Stimulated activated CD8-positive, alpha-beta memory T cell treated with anti-CD3 and anti-CD28 coated beads, Interleukin-12 subunit alpha, Interleukin-12 subunit beta, amount 100 ng/mL, for 4 hours (primary cell): ENCODE measurements at places on chromosomes 4 and X.

GRCh38 chrX:25810202-25810601 is 327.9 kb upstream of the MAGEB18 start:
- no peak for DNase-seq

GRCh38 chrX:109374262-109374960 is 107.5 kb downstream of the GUCY2F start:
- no peak for DNase-seq

DNA sequence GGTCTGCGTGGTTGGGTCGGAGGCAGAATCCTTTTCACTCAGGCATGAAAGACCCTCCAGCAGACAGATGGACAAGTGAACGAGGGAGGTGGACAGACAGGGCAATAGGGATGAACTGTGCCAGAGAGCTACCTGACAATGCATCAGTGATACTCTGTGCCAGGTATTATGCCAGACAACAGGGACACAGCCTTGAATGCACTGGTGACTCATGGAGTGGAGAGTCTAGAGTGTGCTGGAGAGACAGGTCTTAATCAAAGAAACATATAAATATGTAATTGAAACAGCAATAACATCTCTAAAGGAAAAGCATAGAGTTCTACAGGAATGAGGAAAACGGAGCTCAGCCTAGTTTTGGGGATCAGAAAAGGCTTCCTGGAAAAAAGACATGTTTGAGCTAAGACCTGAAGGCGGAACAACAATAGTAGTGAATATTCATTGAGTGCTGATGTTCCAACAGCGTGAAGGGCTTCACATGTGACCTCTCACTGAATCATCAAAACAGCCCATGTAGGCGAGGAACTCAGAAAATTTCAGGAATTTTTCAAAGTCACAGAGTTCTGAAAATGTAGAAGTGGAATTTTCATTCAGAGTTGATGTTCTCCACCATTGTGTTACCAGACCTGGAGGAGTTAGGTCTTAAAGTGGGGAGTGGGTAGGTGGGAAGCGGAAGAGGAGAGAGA is 20.0 kb upstream of the FGFBP2 start:
- no peak for DNase-seq

DNA sequence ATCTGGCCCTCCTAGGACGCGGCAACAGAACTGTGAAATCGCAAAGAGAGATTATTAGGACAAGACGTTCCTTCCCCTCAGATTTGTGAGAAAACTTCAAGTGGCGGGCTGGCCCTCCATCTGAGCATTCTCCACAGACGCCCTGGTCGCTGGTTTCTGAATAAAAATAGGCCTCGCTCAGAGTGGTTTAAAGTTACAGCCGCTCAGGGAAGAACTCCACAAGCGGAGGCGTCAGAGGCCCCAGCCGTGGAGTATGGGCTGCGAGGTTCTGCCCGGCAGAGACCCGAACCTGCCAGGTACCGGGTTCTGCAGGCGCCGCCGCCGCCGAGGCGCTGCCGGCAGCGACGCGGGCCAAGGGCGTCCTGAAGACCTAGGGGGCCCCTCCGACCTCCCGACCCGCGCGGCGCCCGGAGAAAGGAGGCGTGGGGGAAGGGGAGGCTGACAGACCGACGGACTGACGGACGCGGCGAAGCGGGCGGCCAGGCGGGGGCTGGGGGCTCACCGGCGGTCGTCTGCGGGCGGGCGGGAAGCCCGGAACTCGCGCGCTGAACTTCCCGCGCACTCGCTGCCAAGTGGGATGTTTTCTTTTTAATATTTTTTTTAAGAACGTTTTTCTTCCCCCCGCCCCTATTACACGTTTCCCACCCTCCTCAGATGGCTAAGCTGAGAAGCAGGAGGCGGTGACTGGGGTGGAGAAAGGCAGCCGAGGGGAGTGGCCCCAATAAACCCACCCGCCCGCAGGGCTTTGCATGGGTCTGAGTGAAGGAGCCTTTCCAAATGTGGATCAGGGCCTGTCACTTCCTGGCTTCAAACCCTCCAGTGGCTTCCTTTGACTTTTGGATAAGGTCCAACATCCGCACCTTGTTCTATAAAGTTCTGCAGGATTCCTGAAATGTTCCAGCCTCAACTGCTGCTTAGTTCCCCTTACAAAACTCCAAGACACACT is at the start of gene PABPC4L:
Gene PABPC4L (minus strand): TSS at position 574 of the 946 bp plus-strand sequence. CDS start 770 bp downstream, outside the sequence.
- DNase-seq = no peak

DNA sequence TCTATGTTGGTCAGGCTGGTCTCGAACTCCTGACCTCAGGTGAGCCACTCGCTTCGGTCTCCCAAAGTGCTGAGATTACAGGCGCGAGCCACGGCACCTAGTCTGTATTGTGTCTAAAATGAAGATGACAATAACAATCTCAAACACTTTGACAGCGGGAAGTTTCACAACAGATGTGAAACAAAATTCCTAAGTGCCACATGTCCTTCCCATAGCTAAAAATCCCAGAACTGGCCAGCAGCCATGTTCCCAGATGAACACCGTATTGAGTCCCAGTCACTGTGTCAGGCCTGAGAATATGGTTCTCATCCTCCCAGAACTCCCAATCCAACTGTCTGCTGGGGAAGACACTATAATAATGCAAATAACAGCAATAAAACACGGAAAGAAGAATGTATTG is 16.4 kb upstream of the KLHL8 start:
- no peak for DNase-seq
